ENCODE measurements at places on chromosomes 6 and 20.

GRCh38 chr6:157539421-157539822, 158.4 kb downstream of the ZDHHC14 start:
- no peak for DNase-seq

DNA sequence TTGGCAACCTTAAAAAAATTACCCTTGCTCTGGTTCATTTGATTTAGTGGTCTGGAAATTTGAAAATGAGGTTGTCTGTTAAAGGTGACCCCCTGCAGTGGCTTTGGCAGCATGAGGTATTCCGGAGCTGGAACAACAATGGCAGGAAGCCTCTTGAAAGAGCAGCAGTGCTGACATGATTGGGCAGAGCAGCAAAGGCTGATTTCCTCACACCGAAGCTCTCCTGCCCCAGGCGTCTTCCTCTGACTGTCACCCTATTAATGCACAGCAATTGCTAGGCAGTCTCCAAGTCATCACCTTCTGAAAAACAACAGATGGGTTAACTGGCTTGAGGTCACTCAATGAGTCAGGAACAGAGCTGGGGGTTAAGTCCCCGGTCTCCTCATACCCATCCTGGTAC, 241.8 kb upstream of the MMS22L start:
- DNase-seq, result no peak

DNA sequence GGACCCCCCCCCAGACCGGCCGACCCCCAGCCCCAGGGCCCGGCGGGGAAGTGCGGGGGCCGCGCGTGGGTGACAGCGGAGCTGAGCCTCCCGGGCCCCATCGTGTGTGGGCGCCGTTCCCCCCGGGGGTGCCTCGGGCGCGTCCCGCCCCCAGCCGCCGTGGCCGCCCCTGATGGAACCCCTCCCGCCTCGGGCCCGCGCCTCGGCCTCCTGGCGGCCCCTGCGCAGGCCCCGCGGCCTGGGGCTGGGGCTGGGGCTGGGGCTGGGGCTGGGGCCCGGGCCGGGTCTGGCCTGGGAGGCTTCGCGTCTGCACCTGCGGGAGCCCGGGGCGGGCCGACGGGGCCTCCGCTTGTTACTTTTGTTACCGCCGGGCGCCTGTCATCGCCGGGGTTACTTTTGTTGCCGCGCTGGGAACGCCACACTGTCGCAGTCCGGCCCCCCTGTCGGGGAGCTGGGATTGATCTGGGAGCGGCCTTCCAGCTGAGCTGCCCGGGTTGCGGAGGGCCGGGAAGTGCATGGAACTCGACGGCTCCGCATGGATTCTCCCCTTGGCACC, 598 bp downstream of the OGFR start:
- DNase-seq, result no peak

DNA sequence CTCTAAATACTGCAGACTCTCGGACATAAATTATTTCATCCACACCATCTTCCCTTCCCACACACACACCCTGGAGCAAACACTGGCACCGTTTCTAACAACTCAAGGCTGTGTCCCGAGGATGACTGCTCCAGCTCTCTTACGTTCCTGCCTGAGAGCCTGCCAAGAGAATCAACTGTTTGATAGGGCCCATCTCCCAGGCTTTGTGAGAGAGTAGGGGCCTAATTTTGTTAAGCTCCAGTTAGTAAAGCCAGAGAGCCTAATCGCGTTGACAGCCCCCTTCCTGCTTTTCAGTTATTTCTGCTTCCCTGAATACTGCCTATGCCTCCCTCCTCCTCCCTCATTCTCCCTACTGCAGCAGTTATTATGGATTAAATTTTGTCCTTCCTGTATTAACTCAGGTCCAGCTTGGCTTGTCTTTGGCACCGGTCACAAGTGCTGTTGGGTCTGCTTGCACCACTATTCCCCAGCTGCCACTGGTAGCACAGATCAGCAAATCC, 118.1 kb upstream of the TMEM181 start:
- DNase-seq, result peak; percentile 39

- DNase-seq, result no peak
Measured at GRCh38 chr6:55088902-55089301, 85.4 kb upstream of the HCRTR2 start.

GRCh38 chr6:441126-441920, 49.8 kb downstream of the IRF4 start:
- DNase-seq, result no peak

- no peak for DNase-seq
Measured at GRCh38 chr20:45933266-45934045, 1.0 kb upstream of the PCIF1 start.

- no peak for DNase-seq
Measured at GRCh38 chr6:54267798-54268197, 40.4 kb upstream of the TINAG start.

DNA sequence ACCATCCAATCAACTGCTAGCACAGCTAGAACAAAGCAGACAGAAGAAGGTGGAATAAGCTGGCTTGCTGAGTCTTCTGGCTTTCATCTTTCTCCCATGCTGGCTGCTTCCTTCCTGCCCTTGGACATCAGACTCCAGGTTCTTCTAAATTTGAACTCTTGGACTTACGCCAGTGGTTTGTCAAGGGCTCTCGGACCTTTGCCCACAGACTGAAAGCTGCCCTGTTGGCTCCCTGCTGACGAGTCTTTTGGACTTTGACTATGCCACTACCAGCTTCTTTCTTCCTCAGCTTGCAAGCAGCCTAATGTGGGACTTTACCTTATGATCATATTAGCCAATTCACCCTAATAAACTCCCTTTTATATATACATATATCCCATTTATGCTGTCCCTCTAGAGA, 164.1 kb upstream of the GJE1 start:
- DNase-seq, result no peak

- DNase-seq, result no peak
Measured at GRCh38 chr6:36028088-36028876, 674 bp downstream of the MAPK14 start.

- no peak for DNase-seq
Measured at GRCh38 chr6:168226902-168227318, 92.7 kb downstream of the DACT2 start.

DNA sequence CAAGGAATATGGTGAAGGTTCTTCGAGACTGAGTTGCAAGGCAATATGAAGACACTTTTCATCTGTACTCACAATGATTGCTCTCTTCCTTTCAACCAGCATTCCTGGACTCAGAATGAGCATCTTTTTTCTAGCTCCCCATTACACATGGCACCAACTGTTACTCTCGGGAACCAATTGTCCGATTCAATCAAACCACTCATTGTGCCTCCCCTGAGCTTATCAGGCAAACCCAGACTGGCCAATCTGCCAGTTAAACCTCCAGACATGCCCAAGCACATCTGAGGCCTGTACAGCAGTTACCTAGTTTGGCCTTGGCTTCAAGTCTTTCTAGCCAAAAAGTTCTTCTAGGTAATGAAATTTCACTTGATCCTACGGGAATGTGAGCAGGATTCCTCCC, 164.1 kb downstream of the ID4 start:
- DNase-seq, result no peak

DNA sequence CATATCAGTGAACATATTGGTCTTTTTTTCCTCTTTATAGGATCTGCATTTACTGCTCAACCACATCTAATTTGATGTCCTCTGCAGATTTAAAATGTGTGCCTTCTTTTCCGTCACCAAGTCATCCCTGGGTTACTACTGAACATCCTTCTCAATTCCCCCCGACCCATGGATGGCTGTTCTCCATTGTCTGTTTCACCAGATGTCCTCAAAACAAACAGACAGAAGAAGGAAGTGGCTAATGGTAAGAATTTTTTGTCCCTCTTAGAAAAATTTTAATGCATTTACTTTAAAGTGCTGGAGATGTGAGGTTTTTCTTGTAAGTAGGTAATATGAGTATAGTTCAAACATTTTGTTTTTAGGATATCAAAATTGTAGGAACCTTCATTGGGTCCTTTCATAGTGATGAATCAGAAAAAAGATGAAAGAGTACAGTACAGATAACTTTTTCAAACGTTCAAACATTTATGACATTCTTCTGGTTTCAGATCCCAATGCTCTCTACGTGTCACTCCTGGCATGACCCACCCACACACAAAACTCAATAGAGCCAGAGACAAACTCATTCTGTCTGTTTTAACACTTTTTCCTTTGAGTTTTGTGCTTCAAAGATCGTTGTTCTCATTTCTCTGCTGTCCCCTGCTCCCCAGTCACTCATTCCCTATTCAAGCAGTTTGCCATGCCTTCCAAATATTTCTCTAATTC, 276.4 kb downstream of the PRL start:
- no peak for DNase-seq

DNA sequence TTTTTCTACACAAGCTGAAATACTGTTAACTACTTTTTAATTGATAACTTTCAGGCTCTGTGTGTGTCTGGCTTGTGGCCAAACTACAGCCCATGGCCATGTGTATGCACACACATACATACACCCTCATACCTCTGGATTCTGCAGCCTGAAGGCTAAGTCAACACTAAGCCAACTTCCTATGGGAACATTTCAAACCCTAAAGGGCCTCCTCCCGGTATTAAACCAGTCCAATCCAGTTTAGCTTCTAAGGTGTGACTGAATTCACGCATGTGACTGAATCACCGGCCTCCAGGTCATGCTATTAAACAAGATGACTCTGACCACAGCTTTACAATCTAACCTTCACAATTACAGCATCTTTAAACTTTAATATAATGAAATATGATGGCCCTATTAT, 20.7 kb upstream of the DST start:
- DNase-seq, result no peak

- no peak for DNase-seq
Measured at GRCh38 chr6:141482796-141483597, 649.7 kb upstream of the GJE1 start.

DNA sequence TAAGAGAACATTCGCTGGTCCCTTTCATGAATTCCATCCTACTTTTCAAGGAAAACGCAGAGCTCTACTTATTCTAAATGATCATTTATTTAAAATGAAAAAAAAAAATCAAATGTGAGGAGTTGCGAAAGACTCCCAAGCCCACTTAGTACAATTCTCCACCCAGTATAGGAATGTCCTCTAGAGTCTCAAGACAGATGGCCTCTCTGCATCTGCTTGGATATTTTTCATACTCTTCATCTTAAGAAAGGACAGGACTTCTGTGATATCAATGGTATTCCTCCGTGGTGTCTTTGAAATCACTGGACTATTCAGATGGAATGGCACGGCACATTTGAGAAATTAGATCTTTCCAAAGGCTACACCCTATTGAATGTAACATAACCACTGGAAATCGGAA, 107.1 kb downstream of the PTPRK start:
- DNase-seq, result peak; percentile 16

GRCh38 chr6:81748994-81749393, 3.5 kb downstream of the TENT5A start:
- no peak for DNase-seq

GRCh38 chr6:131014080-131014776, 48.8 kb downstream of the EPB41L2 start:
- DNase-seq, result no peak

DNA sequence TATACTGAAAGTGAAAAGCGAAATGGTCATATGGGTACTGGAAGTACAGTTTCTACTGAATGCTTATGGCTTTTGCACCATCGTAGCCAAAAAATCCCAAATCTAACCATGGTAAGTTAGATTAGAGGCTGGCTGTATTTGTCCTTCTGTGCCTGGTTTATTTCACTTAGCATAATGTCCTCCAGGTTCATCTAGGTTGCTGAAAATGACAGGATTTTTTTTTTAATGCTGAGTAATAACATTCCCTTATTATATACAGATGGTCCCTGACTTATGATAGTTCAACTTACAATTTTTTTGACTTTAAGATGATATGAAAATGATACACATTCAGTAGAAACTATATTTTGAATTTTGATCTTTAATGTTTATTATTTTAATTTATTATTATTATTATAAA, 7.6 kb downstream of the MYCT1 start:
- no peak for DNase-seq

DNA sequence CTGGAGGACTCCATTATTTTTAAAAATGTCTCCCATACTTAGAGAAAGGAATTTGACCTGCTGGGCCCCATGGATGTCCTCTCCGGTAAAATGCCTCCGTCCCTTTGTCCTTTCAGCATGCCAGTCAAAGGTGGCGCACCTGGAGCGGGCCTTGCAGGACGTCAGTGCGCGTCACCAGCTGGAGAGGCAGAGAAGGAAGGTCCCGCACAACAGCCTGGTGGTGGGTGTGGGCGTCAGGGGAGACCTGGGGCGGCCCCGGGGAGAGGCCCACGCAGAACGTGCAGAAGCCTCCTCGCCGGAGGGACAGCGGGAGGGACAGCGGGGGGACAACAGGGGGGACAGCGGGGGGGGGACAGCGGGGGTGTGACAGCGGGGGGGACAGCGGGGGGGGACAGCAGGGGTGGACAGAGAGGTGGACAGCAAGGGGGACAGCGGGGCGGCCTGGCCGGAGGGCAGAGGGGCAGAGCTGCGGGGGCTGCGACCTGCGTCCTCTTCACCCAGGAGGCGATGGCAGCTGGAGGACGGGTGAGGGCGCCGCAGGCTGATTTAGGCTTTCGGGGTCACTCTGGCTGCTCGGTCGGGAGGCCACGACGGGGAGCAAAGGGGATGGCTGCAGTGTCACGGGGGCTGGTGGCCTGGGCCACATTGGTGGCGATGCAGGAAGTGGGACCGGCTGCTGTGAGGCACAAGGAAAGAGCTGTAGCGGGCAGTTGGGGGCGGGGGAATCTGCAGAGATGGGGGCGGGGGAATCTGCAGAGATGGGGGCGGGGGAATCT, 859 bp upstream of the KIF25 start:
- DNase-seq, result no peak
